ENCODE measurements at places on chromosomes 2 and 18.

- peak; percentile 61 for DNase-seq
These were observed 45.5 kb downstream of the OSR1 start for GRCh38 chr2:19312949-19313348.

DNA sequence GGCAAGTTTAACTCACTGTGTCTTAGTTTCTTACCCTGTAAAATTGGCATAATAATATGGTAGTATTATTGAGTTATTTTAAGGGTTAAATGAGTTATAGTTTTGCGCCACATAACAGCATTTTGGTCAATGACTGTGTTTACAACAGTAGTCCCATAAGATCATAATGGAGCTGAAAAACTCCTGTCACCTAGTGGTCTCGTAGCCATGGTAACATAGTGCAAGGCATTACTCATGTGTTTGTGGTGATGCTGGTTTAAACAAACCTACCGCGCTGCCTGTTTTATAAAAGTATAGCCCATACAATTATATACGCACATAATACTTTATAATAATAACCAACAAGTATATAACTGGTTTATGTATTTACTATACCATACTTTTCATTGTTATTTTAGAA lies 15.8 kb downstream of the UNC80 start:
- DNase-seq: no peak

DNA sequence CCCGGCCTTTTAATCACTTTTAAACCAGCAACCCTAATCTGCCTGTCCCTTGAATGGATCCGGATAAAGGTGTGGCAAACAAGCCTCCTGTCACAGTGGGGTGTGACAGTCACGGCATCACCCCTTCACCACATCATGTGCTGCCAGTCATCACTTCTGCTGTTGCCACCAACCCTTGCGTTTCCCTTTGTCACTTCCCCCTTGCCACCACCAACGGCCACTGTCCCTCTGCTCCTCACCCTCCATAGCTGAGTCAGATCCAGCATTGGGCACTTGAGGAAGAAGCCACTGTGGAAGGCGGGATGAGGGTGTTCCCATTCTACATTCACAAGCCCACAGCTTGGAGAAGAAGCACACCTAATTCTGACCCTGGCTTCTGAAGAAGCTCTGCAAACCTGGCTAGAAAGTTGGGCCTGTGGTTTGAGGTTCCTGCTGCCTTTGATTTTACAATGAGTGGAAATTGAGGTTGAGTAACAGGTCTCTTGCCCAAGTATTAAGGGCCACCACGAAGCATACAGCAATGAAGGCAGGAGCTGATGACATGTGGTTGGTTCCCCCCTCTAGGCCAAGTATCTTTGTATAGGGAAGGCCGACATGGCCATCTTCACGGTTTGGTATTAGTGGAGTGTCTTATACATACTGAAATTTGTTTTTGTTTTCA lies 22.9 kb upstream of the DARS1 start:
- DNase-seq: no peak

DNA sequence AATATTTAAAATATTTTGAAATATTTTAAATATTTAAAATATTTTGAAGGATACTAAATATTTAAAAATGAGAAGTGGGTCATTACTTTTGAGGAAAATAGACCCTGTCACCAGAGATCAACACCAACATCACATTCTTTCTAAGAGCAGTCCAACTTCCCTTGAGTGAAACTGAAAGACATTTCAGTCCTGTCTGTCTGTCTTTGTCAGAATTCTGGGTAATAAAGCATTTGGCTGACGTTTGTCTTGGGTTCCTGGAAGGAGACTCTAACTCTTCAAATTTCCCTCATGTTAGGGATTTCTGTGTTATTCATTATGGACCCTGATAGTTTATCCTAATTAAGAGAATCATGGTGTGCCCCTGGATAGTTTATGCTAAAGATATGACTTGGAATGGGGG lies 32.8 kb downstream of the TTC21B start:
- no peak for DNase-seq

GRCh38 chr2:197157879-197158537 lies 152.6 kb downstream of the ANKRD44 start:
- DNase-seq: no peak

DNA sequence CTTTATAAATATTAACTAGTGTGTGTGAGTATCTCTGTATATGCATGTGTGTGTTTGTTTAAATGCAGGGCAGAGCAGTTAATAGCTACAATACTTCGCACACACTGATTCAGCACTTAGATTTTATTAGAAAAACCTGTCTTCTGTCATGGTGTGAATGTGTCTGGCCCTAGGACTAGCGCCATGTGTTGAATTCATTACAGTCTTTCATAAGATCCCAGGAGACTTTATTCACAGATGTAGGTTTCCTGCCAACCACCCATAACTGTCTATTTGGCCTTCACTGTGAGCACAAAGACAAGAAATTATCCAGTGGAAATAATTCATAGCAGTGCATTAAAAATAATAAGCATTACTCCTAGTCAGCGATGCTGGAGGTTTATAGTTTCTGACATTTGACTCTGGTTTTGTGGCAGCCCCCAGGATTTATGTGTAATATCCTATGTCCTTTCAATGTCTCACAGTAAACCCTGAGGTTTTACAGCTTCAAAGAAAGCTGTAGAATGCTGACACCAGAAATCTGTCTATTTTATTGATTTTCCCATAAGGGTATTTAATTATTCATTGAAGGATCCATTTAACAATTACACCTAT lies 93.9 kb downstream of the ZNF804A start:
- peak; percentile 28 for DNase-seq

DNA sequence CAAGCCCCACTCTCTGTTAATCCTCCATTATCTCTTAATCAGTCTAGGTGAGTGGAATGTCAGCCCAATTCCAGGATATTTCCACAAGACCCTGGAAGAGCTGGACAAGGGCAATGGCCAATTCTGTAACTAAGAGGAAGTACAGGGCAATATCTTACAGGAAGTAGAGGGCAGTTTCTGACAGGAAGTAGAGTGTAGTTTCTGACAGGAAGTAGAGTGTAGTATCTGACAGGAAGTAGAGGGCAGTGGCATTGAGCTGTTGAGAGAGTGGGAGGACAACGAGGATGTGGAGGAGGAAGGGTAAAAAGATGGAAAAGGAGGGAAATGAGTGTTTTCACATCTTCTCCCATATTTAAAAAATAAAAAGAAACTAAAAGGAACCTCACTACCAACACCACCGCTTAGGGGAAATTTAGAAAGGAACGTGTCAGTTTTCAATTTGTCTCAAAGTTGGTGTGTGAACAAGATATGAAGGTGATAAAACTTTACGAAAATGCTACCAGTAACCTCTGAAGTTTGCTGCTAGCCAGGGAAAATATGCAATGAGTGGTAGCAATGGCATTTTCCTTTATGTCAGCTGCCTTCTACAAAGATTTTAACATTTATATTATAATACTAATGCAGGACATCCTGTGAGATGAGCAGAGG lies 430.9 kb upstream of the HNRNPA3 start:
- DNase-seq: no peak

DNA sequence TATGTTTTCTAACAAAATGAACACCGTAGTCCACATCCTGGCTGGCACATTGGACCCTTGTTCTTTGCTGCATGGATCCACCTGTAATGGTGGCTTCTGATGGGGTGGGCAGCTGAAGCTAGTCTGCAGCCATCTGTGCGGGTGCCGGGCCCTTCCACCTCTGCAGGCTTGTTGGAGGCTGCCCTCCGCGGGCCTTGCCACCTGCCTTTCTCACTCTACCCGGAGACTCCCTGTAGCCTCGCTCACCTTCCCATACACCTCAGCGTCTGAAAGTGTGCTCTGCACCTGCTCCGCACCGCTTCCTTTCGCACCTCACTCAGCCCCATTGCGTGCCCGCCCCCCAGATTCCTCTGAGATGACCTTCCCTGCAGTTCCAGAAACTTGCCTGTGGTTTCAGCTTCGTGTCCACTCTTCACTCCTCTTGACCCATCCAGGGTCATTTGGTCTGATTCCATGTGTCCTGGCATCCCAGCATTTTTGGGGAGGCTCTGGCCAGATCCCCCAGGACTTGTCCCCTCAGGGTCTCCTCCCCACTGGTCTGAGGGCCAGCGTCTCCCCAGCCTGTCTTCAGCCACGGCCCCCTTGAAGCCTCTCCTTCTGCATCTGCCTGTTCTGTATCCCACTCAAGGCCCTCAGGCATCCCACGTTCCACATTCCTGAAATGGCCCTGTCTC lies 18.2 kb downstream of the ATG4B start:
- no peak for DNase-seq

- DNase-seq: no peak
These were observed 15.8 kb upstream of the ASPRV1 start for GRCh38 chr2:69977186-69977585.
